Fibroblast of skin of right quadriceps (primary cell): ENCODE measurements at places on chromosomes 2 and 18.

DNA sequence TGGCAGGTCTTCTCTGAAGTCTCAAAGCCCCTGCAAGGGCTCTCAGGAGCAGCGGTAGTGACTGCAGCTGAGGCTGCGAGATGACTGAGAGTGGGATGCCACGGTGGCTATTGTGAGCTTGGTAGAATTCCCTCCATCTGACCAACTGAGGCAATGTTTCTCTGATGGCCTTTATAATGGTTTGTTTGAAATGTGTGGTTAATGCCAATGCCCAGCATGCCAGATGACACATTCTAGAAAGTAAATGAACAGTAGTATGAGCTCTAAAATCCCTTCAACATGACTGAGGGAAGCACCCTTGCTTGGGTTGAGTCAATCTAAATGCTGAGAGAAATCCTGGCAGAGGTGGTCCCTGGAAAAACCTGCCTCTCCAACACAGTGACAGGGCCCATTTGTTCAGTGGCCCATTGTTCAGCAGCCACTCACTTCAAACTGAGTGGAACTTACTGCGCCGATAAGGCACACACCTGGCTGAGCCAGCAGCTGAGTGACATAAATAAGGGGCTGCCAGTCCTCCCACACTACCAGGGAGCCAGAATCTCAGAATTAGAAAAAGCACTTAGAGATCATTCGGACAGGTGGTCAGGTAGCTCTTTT, 31.7 kb downstream of the SULT1C2 start:
- DNase-seq, result no peak

DNA sequence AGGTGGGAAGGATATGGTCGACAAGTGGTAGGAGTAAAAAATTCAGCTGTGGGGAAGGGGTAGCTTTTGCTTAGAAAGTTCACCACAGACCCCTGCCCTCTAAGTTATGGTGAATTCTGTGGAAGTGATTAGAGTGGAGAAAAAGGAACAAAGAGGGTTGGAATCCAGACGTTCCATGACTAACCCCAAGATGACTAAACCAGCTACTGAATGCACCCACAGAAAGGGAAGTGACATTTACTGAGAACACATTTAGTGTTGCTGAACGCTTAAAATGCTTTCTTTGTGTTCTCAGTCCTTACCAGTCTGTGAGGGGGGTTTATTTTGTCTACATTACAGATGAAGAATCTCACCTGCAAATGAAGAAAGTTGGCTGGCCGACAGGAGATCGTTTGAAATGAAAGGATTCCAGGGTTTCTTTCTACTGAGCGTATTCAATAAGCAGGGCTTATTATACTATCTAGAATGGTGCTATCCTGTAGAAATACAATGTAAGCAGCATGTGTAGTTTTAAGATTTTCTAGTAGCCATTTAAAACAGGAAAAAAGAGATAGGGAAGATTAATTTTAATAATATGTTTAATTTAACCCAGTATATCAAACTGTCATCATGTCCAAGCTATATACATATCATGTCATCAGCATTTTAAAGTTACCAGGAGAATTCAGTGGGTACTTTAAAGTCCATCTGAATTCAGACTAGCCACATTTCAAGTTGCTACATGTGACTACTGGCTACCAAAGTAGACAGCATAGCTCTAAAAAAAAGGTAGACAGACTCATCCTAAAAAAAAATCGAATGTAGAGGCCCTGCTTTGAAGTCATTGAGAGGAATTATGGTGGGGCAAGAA, 60.1 kb downstream of the LIMS1 start:
- DNase-seq, result peak; percentile 96

GRCh38 chr2:160063879-160064612, 1.6 kb upstream of the PLA2R1 start:
- no peak for DNase-seq

DNA sequence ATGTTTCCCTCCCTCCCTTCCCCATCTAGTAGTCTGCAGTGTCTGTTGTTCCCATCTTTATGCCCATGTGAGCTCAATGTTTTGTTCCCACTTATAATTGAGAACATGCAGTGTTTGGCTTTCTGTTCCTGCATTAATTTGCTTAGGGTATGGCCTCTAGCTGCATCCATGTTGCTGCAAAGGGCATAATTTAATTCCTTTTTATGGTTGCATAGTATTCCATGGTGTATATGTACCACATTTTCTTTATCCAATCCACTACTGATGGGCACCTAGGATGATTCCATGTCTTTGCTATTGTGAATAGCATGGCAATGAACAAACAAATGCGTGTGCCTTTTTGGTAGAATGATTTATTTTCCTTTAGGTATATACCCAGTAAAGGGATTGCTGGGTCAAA, 60.6 kb upstream of the CYP26B1 start:
- DNase-seq, result no peak

DNA sequence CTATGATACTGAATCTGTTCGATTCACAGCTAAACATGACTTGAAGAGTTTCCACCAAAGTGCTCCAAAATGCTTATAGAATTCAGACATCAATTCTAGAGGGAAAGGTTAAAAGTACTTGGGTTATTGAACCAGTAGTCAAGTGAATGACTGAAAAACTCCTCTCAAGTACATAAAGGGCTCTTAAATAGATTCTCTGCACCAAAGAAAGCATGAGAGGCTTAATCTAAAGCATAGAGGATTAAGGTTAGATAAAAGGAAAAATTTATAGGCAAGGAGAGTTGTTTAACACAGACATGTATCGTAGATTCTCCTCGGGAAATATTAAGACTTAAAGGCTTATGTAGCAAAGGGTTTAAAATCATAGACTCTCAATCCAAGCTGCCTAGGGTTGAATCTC, 701.4 kb downstream of the ERBB4 start:
- DNase-seq, result no peak

- DNase-seq, result no peak
These were observed 344.8 kb upstream of the HS6ST1 start for GRCh38 chr2:128663371-128664050.

DNA sequence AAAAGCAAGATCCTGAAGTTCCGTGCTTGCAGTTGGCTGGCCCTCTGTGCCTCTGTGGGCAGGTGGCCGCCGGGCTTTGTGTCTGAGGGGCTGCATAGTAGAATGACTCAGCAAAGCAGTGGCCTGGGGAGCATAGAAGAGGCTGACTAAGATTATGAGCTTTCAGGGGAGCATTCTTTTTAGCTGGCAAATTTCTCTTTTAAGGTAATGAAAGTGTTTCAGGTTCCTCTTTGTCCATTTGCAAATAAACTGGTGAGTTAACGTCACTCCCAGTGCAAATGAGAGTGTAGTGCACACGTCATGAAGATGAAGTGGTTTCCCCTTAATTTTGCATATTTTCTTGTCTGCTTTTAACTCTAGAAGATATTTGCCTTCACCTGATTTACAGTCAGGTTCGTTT, 98.6 kb downstream of the BCL2L11 start:
- no peak for DNase-seq

GRCh38 chr18:69401226-69401971, 711 bp downstream of the DOK6 start:
- DNase-seq, result peak; percentile 11

DNA sequence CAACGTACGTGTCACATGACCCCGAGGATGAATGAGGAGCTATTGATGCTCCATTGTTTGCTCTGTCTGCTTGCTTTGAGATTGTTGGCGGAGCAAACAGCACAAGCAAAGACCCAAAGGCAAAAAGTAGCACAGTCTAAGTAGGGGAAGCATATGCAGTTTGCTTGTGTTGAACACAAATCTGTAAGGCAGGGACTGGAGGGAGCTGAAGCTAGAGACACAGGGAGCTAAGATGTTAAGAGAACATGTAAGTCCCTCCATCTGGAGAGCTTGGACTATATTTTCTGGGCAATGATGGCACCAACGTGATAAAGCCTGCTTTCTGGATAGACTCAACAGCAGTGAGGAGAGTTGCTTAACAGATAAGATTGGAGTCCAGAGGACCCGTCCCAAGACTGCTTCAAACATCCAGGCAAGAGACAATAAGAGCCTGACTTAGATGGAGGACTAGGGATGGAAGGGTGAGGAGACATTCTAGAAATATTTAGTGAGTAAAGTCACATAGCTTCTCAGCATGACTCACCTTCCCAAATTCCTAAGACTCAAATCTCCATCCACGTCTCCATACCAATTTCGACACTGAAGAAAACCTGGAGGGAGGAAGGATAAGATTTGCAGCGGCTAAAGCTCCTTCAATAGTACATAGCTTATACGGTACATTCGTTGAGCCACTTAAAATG, 88.1 kb upstream of the KLF7 start:
- DNase-seq, result peak; percentile 99

DNA sequence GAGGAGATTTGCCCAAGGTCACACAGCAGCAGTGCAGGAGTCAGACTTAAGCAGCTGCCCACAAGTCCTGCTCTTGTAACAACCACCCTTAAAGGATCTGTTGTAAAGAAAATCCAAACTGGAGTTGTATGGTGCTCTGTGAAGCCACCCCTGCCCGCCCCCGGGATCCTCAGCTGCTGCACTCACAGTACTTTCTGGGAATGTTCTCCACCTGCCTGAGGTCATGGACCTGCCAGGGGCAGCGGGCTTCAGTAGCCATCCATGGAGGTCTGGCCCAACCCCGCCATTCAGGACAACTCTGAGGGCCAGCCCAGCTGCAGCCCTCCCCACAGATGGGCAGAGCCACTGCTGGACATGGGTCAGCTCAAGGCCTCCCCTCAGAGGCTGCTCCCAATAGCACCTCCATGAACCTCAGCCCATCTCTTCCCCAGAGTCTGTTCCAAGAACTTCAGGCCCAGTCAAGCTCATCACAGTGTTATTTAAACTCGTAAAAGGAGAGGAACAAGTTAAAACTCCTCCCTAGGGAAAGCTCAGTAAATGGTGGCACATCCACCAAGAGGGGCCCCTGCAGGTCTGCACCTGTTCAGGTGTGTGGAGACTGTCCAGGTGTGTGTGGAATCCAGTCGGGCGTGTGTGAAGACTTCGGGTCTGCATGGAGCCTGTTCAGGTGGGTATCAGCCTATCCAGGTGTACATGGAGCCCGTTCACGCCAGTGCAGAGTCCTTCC, 39.4 kb upstream of the GPC1 start:
- DNase-seq, result no peak

DNA sequence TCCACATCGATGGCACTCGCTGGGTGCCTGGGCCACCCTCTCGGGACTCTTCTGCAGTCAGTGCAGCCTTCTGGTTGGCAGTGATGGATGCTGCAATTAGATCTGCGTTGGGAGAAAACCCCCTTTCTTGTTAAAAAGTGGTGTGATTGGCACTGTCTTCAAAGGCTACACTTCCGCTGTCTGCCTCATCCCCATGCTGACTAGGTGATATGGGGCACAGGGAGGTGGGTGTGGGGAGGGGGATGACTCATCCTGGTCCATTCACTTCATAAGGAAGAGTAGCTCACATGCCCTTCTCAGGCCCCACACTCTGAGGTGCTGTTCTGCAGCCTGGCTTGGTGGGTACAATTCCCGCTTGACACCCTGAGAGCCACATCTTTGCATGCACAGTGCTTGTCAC, 77.4 kb downstream of the THNSL2 start:
- no peak for DNase-seq
